HAP-1 (cell line): ENCODE measurements at places on chromosomes 7 and 10.

GRCh38 chr10:99484626-99485581, 47.8 kb upstream of the NKX2-3 start:
- DNase-seq = peak; percentile 41

GRCh38 chr10:100803908-100804307, 58.5 kb downstream of the PAX2 start:
- no peak for DNase-seq

DNA sequence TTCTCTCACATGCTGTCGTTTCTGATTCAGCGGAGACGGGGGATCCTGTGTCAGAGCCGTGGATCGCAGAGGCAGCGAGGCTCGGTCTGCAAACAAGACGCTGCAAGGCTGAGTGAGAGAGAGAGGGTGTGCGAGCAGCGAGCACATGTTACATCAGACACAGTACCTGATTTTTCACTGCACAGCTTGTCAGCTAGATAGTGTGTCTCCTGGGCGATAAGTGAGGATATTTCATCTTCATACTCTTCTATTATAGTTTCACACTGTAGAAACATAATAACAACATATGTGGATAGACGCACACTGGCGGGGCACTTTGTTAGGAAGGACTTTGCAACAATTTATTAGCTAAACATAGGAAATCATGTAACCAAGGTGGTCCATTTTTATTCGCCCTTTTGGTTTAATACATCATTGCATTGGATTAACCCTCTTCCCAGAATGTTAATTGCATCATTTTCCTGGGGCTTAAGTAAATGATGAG, 39.5 kb downstream of the CNPY1 start:
- DNase-seq = peak; percentile 33

- no peak for DNase-seq
Measured at GRCh38 chr7:11128498-11128897, 154.8 kb downstream of the PHF14 start.

GRCh38 chr10:71840177-71840957, 10.7 kb downstream of the PSAP start:
- DNase-seq = peak; percentile 96

GRCh38 chr10:99521765-99522469, 10.8 kb upstream of the NKX2-3 start:
- no peak for DNase-seq

DNA sequence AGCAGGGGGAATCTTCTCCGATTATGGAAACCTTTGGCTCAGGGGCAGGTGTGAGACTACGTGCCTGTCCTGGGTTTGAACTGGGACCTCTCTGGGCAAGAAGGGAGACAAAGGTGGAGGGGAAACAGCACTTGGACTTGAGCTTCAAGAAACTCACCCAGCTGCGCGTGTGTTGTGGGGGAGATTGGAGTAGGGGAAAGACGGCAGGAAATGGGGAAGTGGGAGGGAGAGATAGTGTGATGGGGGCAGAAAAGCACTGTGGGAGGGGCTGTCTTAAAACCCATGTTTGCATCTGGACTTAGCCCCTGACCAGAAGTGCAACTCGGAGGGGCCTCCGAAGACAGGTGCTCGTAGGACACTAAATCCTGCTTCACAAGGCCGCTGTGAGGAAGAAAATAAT, 107.0 kb downstream of the HIP1 start:
- no peak for DNase-seq
